ENCODE measurements at places on chromosomes 6 and 20. TPM values are rescaled to one million over a fixed set of nuclear protein-coding genes. Genes with fewer than 3 reads are reported as not detected.

DNA sequence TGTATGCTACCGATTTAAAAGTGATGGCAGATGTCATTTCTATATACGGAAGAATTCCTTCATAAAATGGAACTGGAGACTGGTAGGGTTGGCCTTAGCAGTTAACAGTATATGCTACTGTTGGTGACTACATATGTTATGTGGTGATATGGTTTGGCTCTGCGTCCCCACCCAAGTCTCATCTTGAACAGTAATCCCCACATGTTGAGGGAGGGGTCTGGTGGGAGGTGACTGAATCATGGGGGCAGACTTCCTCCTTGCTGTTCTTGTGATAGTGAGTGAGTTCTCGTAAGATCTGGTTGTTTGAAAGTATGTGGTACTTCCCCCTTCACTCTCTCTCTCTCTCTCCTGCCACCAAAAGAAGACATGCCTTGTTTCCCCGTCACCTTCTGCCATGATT, 29.6 kb downstream of the RGS17 start:
- no peak for DNase-seq

DNA sequence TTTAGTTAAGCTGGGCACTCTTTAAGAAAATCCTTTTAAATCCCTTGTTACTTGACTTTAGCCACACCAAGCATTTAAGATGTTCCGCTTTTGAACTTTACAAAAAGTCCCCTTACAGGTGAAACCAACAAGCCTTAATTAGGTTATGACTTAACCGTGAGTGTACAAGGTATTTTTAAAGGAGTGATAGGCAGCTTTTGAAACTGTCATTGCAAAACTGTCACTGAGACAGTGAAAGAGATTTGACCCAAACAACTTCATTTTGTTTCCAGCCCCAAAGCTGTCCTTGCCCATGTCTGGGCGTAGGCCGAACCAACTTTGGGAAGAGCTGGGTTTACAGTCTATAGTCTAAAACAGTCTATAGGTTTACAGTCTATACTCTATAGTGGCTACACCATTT, 305.4 kb downstream of the FARS2 start:
- no peak for DNase-seq

The MYBL2 gene
- total RNA-seq: not detected

DNA sequence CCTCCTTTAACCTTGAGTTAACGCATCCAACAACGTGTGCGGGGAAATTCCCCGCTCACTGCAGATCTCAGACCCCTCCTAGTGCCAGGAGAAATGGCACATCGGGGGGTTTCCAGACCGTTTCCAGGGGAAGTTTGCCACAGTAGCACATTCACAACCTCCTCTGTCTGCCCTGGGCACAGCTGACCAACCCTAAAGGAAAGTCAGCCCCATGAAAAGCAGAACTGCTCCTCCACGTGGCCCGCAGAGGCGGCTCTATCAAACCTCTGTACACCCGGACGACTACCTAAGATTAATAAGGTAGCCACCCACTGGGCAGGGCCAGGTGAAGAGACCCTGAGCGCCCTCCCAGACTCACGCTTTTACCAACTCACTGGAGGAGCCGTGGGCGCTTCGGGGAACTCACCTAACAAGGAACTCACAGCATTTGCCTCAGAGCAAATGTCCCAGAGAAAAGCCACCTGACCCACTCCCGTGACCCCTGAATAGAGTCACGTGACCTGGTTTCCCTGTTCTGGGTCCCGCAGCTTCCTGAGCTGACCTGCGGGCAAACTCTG, 93.1 kb downstream of the PRND start:
- no peak for DNase-seq

The BMP7 gene
- not detected for total RNA-seq

Measured in psoas muscle (tissue), 8 donors.